ENCODE measurements at places on chromosomes 2 and 18. TPM values are rescaled to one million over a fixed set of nuclear protein-coding genes. Genes with fewer than 3 reads are reported as not detected.

GRCh38 chr2:121483021-121483420 is 47.7 kb upstream of the RNU4ATAC start:
- no peak for DNase-seq

DNA sequence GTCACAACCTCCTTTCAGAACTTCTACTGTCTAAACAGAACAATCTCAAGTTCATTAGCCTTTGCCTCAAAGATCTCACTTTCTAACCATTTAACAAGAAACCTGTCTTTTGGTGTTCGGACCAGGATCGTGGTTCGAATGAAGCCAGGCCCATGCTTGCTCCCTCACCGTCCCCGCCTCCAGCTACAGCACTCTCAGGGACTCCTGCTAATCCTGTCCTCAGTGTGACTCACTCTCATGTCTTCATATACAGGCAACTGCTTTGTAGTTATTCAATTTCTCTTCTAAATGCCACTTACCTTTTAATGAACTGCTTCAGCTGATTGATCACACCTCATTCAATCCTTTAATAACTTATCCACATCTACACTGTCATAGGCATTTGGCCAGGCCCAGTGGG is 15.8 kb downstream of the SERTAD2 start:
- no peak for DNase-seq

GRCh38 chr18:24000613-24001490 is 13.7 kb upstream of the TTC39C start:
- DNase-seq: no peak

DNA sequence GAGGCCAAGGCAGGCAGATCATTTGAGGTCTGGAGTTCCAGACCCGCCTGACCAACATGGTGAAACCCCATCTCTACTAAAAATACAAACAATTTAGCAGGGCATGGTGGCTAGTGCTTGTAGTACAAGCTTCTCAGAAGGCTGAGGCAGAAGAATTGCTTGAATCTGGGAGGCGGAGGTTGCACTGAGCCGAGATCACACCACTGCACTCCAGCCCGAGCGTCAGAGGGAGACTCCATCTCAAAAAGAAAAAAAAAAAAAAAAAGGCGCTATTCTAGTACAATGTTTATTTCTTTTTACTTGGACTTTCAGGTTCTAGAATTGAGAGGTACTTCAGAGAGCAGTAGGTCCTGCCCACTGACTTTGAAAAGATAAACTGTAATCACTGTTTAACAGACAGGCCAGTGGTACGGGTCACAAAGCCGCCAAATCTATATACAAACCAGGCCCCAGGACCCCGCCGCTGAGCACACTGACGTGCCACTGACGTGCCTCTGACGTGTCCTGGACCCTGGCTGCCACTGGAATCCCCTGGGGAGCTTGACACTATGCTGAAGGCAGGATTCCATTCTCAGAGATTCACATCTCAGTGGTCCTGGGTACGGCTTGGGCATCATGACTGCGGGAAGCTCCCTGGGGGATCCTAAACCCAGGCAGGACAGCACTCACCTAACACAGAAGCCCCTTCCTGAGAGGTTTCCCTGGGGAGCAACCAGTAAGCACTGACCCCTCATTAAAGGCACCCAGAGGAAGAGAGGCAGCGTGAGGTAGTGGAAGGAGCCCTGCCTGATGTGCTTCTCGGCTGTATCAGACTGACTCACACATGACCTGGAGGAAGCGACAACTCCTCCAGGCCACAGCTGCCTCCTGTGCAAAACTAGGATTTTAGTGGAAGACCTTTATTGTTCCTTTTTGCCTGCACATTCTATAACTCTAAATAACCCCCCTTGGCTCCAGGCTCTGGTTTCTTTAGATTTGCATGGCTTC is 197.8 kb upstream of the MEIS1 start:
- no peak for DNase-seq

DNA sequence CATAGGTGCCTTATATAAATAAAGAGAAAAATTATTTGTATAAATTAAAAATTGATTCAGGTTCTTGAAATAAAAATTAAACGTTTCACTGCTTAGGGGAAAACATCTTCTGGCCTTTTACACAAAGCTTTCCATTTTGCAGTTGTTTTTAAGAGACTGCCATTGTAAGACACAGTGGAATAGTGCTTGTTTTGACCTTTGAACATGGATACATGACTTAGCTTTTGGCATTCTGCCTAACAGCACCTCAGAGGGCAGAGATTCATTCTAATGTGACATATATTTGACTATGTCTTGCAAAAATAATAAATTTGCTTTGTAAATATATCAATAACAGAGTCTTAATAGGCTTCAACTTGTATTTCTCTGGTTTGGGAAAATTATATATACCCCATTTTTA is 142.1 kb downstream of the SLC4A10 start:
- no peak for DNase-seq

- no peak for DNase-seq
Measured at GRCh38 chr2:239233576-239233975, 167.2 kb downstream of the HDAC4 start.

- no peak for DNase-seq
Measured at GRCh38 chr2:215812966-215813365, 200.4 kb downstream of the MREG start.

DNA sequence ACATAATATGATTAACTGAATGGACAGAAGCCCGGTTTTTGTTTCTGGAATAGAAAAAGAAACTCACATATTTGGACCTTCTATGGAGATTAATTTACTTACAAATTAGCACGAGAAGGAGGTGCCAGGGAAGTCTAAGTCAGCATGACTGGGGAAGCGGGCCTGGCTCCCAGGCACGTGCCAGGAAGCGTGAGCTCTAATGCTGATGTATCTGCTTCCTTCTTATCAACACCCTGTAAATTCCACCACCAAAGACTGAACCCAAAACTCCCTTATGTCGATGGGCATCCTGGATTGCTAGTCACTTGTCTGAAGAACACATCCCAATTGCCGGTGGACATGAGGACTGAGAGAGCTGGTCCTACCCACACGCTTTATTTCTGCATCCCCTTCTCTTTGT is 134.5 kb downstream of the GALNT14 start:
- DNase-seq: no peak

DNA sequence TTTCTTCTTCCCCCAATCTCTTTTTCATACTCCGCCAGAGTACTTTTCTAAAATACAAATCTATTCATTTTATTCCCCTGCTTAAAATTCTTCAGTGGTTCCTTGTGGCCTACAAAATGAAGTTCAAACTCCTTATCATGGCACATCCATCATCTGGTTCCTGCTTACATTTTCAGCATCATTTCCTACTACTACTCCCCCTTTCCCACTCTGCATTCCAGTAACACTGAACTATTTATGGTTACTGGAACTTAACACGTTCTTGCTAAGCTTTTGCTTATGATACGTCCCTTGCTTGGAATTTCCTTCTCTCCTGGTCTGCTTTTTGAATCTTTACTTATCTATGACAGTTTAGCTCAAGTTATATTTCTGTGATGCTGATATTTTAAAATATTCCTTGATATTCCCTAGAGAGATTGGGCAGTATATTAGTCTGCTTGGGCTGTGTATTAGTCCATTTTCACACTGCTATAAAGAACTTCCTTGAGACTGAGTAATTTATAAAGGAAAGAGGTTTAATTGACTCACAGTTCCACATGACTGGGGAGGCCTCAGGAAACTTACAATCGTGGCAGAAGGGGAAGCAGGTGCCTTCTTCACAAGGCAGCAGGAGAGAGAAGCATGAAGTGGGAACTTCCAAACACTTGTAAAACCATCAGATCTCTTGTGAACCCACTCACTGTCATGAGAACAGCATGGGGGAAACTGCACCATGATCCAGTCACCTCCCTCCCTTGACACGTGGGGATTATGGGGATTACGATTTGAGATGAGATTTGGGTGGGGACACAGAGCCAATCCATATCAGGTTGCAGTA is 53.2 kb downstream of the BMPR2 start:
- peak; percentile 77 for DNase-seq

- no peak for DNase-seq
Measured at GRCh38 chr2:101415220-101415619, 27.9 kb upstream of the CREG2 start.

DNA sequence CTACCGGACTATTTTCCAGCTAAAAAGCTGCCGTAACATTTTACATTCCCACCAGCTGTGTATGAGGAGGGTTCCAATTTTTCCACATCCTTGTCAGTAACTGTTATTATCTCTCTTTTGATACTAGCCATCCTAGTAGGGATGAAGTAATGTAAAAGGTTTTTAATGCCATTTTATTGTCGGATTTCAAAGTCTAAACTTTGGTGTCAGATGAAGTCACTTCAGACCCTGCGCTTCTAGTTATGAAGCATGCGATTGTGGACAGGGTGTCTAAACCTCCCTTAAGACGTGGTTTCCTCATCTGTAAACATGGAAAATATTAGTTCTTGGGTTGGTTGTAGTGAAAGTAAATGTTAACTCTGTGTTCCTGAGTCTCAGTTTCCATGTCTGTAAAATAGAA is 4.7 kb downstream of the DGKD start:
- no peak for DNase-seq

DNA sequence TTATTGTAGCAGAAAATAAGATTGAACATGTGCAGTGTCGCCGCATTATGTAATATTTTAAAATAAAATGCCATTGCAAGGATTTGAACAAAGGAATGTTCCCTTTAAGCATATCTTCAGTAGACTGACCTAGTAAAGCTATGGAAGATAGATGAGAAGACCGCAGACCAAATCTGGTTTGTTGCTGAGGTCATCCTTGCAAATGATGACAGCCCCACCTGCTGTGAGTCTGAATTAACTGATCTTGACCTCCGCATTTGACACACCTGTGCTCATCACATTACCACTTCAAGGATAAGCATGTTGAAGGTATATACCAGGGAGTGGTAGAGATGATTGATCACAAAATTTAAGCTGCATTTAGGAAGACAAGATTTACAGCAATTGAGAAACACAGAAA is 96.2 kb downstream of the NYAP2 start:
- no peak for DNase-seq

DNA sequence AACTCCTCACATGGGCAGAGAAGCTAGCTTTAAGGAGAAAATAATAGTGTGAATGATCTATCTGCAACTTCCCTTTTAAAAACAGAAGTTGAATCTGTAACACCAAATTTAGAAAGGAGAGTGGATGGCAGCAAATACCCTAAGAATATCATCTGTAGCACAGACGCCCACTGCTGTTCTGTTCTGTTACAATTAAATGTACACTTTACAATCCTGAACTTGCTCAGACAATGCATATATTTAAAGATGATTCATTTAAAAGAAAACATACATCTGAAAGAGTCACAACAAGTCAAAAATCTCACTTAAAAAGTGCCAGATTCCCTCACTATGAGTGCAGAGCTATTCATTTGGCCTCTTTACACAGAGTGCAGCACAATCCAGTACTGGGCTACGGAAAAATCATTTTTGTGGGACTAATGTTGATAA is 8.0 kb upstream of the SERTAD2 start:
- no peak for DNase-seq

GRCh38 chr2:169979025-169979424 is 151.8 kb downstream of the UBR3 start:
- DNase-seq: no peak

- DNase-seq: no peak
Measured at GRCh38 chr18:23188068-23188760, 52.9 kb downstream of the CABLES1 start.

- DNase-seq: no peak
Measured at GRCh38 chr2:210954386-210954907, 398.0 kb downstream of the CPS1 start.

DNA sequence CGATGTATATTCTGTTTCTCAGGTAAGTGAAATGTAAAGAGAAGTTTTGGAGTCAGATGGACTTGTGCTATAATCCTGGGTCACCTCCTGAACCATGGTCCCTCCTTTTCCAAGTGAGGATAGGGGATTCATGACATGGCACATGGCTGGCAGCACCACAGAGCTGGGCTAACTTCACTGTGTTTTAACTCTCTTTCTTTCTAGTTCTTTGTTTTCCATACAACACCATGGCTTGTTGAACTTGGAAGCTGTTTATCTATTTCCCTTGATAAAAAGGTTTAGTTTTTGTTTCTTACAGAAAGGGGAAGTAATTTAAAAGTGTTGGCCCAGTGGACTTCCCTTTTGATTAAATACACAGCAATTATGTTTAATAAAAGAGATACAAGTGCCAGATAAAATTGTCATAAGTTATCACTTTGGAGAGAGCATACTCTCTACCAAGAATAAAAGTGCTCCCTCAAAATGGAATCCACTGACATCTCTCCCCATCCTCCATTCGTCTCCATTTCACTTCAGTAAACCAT is 90.4 kb downstream of the PLCL1 start:
- DNase-seq: no peak

DNA sequence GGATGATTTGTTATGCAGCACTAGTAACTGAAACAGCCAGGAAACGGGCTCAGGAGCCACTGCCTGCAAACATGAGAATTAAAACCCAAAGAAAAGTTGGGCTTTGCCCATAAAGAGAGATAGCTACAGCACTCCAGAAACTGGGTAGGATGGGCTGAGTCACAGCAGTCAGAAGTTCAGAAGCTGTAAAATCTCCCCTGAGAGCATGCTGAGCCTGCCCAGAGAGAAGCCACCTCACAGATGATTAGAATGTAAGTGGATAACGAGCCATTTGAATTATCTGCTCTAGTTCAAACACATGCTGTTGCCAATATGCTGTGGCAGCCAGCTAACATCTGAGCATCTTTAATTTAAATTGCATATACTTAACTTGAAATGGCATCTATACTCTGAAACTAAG is 388.1 kb upstream of the ACVR2A start:
- DNase-seq: no peak

GRCh38 chr2:1227274-1227900 is 185.9 kb upstream of the TPO start:
- no peak for DNase-seq

GRCh38 chr2:88729061-88729745 is 37.7 kb downstream of the RPIA start:
- no peak for DNase-seq

LAMA3 gene
- 4.9 TPM for total RNA-seq

GPR39 gene
- total RNA-seq: 0.29 TPM

KDSR gene
- 37.1 TPM for total RNA-seq

SYT4 gene
- total RNA-seq: not detected

GALNT5 gene
- total RNA-seq: 0.48 TPM

ST8SIA3 gene
- total RNA-seq: not detected

POTEJ gene
- total RNA-seq: not detected

RNU2-63P gene
- not detected for total RNA-seq

CDCA7 gene
- 6.3 TPM for total RNA-seq

FOXI3 gene
- not detected for total RNA-seq

RMDN2 gene
- 8.3 TPM for total RNA-seq
